ENCODE measurements at places on chromosomes 2 and 18. TPM values are rescaled to one million over a fixed set of nuclear protein-coding genes. Genes with fewer than 3 reads are reported as not detected.

The GAREM2 gene
- polyA plus RNA-seq, result 0.37 TPM

The SDC1 gene
- polyA plus RNA-seq, result 113 TPM

The MAL gene
- polyA plus RNA-seq, result not detected

The OTX1 gene
- polyA plus RNA-seq, result 1.0 TPM

The XDH gene
- not detected for polyA plus RNA-seq

The SOX11 gene
- polyA plus RNA-seq, result not detected

The CBLN2 gene
- not detected for polyA plus RNA-seq

The CCDC138 gene
- 4.1 TPM for polyA plus RNA-seq

The GRHL1 gene
- polyA plus RNA-seq, result 13.5 TPM

The TOGARAM2 gene
- 0.05 TPM for polyA plus RNA-seq

The FRZB gene
- polyA plus RNA-seq, result 0.86 TPM

The THUMPD2 gene
- polyA plus RNA-seq, result 11.8 TPM

The DPYSL5 gene
- polyA plus RNA-seq, result 0.03 TPM

DNA sequence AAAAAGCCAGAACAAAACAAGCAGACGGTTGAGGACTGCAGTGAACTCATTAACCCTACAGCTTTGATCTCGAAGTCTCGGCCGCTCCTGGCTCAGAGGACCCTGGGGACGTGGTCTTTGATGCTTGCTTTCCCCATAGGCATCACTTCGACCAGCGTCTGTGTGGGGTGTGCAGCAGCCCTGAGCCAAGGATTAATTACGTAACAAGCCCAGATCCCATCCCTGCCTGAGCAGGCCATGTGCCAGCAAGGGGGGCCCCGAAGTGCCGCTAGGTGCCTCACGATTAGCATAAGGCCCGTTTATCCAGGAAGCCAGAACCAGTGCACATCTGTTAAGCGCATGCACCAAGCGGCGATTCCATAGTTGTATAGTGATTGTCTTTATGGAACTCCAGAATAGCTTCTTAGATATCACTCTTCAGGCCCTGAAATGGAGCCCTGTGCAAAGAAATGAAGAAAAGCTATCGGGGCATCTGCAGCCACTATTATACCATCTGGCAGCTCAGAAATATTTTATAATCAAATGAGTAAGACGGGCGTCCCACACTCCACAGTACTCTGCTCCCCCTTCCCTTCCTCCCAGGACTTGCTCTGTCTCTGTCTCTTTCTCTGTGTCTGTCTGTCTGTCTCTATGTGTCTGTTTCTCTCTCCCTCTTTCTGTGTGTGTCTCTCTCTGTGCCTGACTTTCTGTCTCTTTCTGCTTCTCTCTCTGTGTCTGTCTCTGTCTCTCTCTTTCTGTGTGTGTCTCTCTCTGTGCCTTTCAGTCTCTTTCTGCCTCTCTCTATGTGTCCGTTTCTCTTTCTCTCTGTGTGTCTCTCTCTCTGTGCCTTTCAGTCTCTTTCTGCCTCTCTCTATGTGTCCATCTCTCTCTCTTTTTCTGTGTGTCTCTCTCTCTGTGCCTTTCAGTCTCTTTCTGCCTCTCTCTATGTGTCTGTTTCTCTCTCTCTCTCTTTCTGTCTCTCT is 41.7 kb downstream of the HPCAL1 start:
- DNase-seq, result no peak

DNA sequence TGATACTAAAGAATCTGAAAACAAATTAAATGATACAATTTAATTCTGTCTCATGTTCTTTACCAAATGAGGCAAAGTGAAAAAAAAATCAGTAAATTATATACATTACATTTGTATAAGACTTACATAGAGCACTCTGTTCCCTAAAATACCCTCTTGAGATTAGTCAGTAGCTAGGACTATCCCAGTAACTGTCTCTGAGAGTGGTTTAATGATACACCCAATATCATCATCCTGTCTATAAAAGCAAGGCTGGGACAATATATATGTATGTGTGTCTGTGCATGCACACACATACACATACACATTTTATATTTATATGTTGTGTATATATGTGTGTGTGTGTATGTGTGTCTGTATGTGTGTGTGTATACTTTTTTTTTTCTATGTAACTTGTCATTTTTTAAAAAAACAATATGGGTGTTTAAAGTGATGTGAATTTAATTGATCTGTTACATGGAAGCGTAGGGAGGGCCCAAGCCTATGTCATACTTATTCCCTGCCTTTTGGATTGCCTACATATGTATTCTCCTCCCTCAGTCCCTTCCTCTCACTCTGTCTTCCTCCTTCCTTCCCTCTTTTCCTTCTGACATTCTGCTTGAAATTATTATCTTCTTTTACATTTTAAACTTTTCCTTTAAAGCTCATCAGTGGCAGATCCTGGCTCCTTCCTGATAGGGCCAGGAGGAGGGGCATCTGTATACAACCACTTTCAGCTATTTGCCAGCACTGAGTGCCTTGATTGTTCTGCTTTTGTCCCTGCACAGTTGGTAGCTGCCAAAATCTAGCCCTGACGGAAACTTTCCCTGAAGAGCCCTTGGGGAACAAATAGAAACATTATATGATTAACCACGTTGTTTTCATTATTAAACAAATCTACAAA is 6.8 kb downstream of the ASXL3 start:
- no peak for DNase-seq

- DNase-seq, result no peak
These were observed 342.9 kb downstream of the LRATD1 start for GRCh38 chr2:14975381-14975780.

GRCh38 chr2:105757433-105757832 is 12.7 kb downstream of the NCK2 start:
- no peak for DNase-seq

DNA sequence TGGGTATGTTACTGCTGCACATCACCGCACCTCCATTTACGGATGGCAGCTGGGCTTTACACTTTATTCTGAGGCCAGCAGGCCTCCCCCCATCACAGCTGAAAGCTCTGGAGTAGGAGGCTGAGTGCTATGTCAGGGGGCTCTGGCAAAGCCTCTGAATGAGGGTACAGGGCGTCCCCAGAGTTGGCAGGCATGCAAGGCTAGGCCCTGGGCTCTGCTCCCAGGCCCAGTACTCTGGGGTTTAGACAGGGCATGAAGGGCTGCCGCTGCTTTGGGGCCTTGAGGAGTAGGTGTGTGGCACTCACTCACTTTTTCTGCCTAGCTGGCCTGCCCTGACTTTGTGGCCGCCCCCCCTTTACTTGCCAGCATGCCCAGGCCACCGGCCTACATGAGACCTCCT is 90.8 kb downstream of the WDSUB1 start:
- no peak for DNase-seq

DNA sequence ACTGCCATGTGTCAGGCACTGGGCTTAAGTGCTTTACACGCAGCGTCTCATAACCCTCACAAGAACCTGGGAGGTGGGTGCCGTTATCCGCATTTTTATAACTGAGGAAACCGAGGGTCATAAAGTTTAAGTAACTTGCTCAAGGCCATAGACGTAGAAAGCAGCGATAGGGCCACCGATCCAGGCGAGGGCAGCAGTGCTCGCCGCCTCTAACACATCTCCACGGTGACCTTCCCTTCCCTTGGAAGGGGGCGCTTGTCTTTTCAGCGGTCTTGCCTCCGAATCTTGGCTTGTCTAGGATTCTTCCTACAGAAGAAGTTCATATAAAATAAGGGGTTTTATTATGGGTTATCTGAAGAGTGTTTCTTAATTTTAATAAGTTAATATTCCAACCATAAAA is 186.6 kb downstream of the GBX2 start:
- DNase-seq, result no peak

- DNase-seq, result no peak
These were observed 9.2 kb upstream of the CDKL4 start for GRCh38 chr2:39252888-39253518.

Data from HepG2 (cell line).